ENCODE measurements at places on chromosomes 1 and 21. TPM values are rescaled to one million over a fixed set of nuclear protein-coding genes. Genes with fewer than 3 reads are reported as not detected.

Gene CRNN
- 0.28 TPM for polyA plus RNA-seq

Gene C1QB
- 38.2 TPM for polyA plus RNA-seq

DNA sequence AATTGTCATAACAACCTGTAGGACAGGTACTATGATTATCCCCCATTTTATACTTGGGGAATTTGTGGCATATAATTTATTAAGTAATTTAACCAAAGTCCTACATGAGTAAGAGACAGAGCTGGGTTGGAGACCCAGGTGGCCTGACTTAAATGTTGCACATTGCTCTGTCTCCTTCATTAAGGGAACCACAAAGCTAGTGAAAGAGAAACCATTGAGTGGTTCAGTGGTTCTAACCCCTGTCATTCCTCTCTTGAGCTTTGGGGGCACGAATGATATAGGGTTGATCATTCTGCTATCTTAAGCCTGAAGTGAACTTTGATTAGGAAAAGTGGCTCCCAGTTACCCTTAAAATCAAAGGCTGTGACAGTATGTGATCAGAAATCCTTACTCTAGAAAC lies 5.3 kb upstream of the MAP3K7CL start:
- H3K27me3 ChIP-seq = no peaks in the 10 kb centered on the region
- H3K4me3 ChIP-seq = no peak overlapping the region
- H3K27ac ChIP-seq = no peak overlapping the region
- H3K36me3 ChIP-seq = no peaks in the 10 kb centered on the region
- no peak for DNase-seq

Gene PAPPA2
- 0.05 TPM for polyA plus RNA-seq

GRCh38 chr1:116697548-116698243 lies 30.2 kb upstream of the IGSF3 start:
- H3K4me1 ChIP-seq = no peaks in the 10 kb centered on the region
- DNase-seq = no peak
- H3K27ac ChIP-seq = no peak overlapping the region
- H3K36me3 ChIP-seq = no peaks in the 10 kb centered on the region

- H3K36me3 ChIP-seq = no peaks in the 10 kb centered on the region
- H3K4me1 ChIP-seq = no peaks in the 10 kb centered on the region
- H3K27ac ChIP-seq = no peak overlapping the region
- H3K27me3 ChIP-seq = no peaks in the 10 kb centered on the region
- no peak overlapping the region for H3K4me3 ChIP-seq
- no peak for DNase-seq
Observed at GRCh38 chr1:182493063-182493462, 43.1 kb downstream of the RGSL1 start.

Gene SLFNL1
- polyA plus RNA-seq = 0.58 TPM

DNA sequence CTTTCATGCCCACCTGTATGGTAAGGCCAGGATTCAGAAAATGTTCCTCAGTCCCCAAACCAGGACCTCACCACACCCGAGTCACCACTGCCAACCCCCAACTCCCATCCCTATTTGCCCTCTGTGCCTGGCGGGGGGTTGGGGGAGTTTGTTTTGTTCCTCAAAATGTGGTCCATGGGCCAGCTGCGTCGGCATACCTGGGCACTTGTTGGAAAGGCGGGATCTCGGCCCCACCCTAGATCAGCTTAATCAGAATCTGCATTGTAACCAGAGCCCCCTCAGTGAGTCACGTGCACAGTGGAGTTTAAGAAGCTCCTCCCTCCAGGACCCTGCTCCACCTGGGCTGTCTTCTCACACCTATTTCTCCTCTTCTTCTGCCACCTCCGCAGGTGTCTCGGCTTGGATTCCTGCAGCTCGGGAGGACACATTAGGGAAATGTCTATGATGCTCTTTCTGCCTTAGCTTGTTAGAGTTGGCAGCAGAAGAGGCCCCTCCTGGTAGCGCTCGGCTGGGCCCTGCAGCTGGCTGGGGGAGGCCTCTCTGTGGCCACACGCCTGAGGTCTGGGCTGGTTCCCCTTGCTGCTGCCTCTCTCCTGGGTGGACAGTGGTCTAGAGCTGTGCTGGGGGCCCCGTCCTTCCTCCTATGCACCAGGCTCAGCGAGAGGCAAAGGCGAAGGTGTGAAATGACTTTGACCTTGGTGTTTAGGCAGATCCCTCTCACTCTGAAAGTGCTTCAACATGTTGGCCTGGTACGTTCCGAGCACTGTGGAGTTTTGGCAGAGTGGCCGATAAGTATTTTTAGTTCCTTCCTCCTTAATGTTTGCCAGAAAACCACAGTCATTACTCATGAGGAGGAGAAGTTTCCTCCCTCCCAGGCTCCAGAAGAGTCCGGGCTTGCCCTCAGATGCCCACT lies 41.8 kb upstream of the CAMTA1 start:
- H3K27me3 ChIP-seq = no peaks in the 10 kb centered on the region
- DNase-seq = peak; percentile 39
- H3K4me3 ChIP-seq = peak overlapping the region; percentile 17
- H3K4me1 ChIP-seq = peaks cover 14% of the 10 kb centered on the region

Gene EDARADD
- 0.05 TPM for polyA plus RNA-seq
